ENCODE measurements at places on chromosomes 13 and 19.

- no peak for DNase-seq
These were observed 43.9 kb downstream of the TNFSF13B start for GRCh38 chr13:108313382-108313781.

GRCh38 chr13:65679240-65679639 is 1550.9 kb downstream of the PCDH9 start:
- DNase-seq: peak; percentile 9

GRCh38 chr19:32020538-32020937 is 324.9 kb upstream of the ZNF507 start:
- DNase-seq: no peak

DNA sequence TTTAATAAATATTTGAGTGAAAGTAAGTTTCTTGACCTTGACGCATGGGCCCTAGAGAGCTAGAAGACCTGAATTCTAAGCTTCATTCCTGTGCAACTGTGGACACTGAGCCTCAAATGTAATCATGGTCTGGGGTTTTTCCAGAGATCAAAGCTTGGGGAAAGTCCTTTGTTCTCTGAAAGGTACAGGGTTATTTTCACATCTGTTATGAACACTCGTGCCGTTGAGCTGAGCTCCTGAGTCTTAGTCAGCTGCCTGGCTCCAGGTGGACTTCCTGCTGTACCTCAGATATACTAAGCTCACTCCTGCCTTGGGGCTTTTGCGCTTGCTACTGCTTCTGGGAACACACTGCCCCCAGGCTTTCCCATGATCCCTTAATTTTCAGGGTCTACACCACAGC is 7.5 kb upstream of the ZBTB32 start:
- DNase-seq: no peak

- no peak for DNase-seq
These were observed 452.4 kb downstream of the KLF12 start for GRCh38 chr13:73681779-73682178.

DNA sequence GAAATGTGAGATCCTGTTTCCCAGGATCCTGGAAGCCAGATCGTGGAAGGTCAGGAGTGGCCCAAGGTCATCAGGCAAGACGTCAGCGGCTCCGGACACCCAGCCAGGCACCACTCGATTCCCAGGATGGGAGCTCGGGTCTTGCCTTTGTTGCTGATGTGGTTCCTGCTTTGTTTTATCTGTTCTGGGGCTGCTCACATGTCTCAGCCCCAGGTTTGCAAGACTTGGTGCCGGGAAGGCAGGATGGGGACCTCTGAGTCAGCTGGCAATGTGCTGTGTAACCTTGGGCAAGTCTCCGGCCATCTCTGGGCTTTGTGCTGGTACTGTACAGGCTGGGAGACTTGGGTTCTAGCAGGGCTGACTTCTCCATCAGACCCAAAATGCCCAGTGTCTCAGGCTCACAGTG is 1.4 kb upstream of the FCHO1 start:
- DNase-seq: no peak

DNA sequence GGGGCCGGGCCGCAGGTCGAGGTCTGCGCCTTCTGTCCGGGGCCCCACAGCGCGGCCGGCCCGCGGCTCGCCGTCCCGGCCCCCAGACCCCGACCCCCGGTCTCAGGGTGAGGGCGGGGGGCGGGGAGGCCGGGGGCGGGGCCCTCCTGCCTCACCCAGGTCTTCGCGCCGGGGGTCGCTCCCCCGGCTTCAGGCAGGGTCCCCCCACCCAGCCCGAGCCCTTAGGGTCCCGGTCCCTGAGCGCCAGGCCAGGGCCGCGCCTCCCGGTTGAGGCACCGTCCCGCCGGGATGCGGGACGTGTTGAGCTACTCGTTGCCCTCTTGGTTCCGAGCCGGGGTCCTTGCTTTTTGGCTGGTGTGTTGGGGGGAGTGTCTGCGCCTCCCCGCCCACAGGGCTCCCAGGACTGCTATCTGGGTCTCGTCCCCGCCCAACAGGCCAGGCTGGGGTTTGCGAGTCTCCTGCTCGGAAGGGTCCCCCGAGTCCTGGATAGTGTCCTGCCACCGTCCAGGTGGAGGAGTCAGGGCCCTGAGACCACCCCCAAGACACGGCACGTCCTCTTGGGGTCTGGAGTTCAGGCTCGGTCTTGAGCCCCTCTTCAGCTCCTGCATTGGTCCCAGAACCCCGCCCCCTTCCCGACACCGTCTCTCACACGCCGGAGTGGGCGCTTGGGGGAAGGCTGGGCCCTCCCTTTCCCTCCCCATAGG is 452 bp downstream of the PIAS4 start:
- DNase-seq: peak; percentile 24

DNA sequence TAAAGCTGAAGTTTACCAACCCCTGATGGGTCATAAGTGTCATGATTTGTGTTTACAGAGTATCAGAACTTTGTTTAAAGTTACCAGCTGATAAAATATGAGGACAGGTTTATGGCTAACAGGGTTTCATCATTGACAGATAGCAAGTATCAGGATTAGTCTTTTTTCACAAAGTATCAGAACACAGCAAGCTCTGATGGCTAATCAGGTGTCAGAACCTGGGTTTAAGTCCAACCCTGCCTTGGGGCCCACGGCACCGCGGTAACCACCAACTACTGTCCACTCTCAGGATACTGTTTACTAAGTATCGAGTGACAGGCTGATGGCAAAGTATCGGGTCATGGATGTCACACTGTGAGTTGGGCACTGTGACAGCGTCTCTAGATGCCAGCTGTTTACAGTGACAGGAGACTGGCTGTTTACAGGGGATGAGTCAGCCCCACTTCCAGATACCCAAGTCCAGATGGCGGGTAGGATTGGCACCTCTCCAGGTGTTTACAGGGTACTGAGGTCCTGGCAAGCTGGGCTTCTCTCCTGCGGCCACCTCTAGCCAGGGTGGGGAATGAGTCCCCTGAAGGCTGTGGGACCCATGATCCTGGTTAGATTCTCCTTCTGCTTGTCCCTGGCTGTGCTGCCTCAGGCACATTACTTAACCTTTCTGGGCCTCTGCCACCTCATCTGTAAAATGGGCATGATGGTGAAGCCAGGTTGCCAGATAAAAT is 21.8 kb downstream of the ARRDC2 start:
- DNase-seq: peak; percentile 44

GRCh38 chr13:103275081-103275480 is 208.9 kb upstream of the SLC10A2 start:
- DNase-seq: no peak

GRCh38 chr13:49240017-49240416 is 7.7 kb upstream of the CDADC1 start:
- DNase-seq: no peak

GRCh38 chr19:38399537-38399936 is 3.4 kb upstream of the FAM98C start:
- no peak for DNase-seq

DNA sequence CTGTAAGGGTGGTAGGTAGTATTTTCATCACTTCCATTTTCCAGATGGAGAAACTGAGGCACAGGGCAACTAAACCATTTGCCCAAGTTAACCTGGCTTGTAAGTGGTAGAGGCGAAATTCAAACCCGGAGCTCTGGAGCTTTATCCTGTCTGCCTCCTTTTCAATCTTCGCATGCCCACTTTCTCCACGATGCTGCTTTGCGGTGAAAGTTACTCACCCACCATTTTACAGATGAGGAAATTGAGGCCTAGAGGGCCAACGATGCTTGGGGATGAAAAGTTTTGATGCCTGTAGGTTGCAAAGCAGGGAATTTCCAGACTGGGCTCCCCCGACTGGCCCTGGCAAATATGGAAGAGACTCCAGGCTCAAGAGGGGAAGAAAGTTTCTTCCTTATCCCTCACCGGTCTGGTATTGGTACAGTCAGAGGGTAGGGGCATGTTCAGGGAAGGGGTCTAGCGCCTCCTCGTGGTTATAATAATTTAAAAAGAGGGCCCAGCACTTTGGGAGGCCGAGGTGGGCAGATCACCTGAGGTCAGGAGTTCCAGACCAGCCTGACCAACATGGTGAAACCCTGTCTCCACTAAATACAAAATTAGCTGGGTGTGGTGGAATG is 1.9 kb upstream of the SH2D3A start:
- DNase-seq: no peak

DNA sequence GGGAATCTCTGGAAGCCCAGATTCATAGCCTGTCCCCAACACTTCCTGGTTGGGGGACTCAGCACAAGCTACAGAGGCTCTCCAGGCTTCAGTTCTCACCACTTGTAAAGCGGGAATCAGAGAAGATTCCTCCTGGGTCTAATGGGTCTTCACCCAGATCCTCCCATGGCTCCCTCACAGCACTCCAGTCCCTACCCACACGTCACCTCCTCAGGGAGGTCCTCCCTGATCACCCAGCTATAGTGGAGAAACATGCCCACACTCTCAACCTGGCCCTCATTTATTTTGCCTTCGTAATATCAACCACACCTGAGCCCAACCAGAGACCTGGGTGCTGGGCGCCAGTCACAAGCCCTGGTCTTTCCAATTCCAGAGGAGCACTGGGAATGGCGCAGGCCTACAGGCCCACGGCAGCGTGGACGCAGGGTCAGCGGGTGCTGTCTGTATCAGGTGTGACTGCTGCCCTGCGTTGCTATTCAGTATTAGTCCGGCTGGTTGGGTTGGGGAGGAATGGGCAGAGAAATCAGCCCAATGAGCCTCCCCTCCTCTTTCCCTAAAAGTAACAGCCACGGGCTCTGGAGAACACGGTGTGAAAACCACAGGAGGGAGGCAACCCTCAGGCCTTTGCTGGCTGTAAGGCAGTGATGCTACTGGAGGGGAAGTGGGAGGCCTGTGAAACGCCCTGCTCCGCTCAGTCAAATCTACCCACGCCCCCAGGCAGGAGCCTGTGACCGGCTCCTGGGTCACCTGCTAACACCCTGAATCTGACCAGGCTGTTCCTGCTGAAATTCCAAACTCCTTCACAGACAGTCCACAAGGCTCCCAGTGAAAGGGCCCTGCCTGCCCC is 5.2 kb downstream of the AKT2 start:
- DNase-seq: no peak

DNA sequence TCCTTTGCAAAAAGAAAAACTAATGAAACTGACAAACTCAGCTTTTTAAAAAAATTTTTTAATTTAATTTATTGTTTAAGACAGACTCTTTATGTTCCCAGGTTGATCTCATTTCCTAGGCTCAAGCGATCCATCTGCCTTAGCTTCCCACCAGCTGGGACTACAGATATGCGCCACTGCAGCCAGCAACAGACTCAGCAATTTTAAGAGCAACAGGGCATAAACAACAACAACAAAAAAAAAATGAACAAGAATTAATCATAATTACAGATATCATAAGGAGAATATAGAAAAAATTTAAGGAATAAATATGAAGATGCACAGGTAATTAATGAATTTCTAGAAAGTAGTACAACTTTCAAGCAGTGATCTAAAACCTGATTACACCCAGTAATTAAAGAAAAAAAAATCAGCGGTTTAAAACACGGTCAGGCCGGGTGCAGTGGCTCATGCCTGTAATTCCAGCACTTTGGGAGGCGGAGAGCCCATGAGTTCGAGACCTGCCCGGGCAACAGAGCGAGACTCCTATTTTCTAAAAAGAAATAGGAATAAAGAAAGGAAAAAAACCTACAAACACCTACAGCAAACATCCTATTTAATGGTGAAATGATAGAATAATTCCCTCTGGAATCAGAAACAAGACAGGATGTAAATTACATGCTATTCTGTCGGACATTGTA is 1.4 kb downstream of the ZNF699 start:
- DNase-seq: no peak

GRCh38 chr19:2549701-2550191 is 73.8 kb downstream of the GADD45B start:
- peak; percentile 89 for DNase-seq

DNA sequence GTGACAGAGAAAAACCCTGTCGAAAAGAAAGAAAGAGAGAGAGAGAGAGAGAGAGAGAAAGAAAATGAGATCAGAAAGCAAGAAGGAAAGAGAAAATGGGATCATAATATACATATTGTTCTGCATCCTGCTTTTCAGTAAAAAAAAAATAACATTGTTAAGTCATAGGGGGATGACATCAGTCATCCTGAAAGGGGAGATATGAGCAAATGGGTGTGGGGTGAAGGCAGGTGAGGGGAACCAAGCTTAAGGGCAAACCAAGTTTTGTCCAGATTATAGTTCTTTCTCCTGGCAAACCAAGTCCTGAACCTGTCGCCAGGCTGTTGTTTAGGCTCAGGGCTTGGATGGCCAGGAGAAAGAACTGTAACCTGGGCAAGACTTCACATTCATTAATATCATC is 92.6 kb upstream of the TMTC4 start:
- no peak for DNase-seq

DNA sequence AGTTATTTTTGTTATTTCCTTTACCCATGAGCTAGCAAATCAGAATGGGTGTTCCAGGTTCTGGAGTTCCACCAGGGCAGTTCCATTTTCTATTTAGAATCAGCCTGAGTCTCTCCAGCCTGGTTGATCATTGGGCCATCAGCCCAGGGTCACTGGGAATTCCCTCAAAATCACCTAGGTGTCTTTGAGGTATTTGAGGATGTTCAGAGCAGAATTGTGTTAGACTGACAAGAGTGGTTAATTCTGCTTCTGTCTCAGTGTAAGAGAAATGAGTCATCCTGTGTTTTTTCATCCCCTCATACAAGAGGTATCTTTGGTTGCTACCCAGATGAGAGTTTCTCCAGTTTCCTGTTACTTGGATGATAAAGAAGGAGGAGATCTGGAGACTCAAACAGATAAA is 11.7 kb downstream of the ZNF66 start:
- no peak for DNase-seq

GRCh38 chr19:46945694-46946489 is 73.7 kb upstream of the NPAS1 start:
- peak; percentile 63 for DNase-seq

DNA sequence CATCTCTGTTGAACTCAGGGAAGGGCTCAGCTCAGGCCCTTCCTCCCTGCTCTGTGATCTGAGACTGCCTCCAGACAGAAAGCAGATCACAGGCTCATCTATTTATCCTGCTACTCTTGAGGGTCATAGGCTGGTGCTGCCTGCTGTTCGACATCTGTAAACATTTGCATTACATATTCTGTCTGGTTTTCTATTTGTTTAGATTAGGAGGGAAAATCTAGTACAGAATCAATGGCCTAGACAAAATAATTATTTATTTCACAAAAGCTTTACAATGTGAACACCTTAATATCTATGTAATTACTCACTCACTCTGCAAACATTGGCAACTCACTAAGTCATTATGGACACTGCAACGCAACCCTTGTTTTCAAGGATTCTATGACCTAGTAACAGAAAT is 43.0 kb downstream of the CEP89 start:
- DNase-seq: no peak

DNA sequence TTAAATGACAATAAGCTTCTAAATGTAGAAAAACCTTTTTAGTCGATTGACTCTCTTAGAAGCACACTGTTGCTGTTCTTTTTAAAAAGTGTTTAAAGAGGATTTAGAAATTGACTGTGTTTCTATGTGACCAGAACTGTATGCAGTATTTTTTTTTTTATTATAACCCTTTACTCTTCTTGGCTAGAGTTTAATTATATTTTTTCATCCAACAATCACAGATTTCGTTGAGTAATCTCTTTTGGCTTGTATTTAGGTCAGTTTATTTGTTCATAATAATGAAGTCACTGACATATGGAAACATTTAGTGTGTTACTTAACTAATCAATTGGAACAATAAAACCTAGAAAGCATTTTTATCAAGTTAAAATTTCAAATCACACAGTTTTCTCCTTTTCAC is 19.9 kb downstream of the CSNK1A1L start:
- peak; percentile 74 for DNase-seq
